ENCODE measurements at places on chromosomes 1 and 21. TPM values are rescaled to one million over a fixed set of nuclear protein-coding genes. Genes with fewer than 3 reads are reported as not detected.

DNA sequence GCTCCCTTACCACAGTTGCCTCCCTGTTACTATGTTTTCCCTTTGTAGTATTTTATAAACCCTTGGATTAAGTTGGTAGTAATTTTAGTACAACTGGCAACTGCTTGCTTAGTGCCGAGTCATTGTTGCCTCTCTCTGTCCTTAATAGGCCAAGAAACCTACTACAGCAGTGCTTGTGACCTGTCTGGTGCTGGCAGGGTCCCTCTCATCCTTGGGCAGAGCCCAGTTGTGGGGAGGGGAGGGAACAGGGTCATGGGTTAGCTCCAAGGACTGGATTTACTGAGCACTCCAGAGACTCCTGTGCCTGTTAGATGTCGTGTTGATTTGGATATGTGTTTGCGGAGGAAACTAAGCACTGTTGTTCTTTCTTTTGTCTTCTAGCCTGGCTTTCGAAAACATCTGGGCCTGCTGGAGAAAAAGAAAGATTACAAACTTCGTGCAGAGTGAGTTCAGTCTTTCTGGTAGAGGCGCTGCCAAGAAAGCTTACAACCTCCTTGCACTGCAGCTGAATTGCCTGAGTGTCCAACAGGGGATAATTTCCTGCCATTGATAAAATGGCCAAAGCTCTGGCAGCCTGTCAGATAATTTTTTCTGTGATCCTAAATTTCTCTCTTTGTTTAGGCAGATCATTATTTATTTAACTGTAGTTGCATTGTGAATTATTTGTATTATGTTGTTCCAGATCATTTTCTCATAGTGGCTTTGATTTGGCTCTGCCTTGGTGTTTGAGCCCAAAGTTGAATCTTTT, 3.6 kb downstream of the UTP11 start:
- DNase-seq, result no peak

Gene LYPLA2
- 46.5 TPM for total RNA-seq

GRCh38 chr1:77762072-77762476, 2.4 kb upstream of the USP33 start:
- DNase-seq, result no peak

DNA sequence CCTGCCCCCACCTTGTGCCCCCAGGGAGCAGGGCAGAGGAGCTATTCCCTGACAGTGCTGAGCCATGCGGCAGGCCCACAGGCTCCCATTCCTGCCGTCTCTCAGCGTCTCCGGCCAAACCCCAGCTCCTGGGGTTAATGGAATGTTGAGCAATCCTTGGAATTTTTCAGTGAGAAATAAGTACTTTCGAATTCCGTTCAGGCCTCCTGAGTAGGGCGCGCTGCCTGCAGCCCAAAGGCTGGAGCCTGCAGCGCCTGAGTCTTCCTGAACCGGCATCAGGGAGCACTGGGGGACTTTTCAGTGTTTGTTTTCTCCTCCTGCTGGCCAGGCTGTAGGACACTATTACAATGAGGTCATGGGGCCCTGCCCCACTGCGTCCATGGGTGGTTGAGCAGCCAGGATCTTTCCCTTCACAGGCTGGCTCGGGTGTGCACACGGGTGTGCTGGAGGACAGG, 33.3 kb upstream of the CSF1 start:
- peak; percentile 76 for DNase-seq

Gene COL8A2
- total RNA-seq, result 2.0 TPM

- peak; percentile 56 for DNase-seq
Measured at GRCh38 chr1:91582431-91582921, 81.8 kb downstream of the CDC7 start.

DNA sequence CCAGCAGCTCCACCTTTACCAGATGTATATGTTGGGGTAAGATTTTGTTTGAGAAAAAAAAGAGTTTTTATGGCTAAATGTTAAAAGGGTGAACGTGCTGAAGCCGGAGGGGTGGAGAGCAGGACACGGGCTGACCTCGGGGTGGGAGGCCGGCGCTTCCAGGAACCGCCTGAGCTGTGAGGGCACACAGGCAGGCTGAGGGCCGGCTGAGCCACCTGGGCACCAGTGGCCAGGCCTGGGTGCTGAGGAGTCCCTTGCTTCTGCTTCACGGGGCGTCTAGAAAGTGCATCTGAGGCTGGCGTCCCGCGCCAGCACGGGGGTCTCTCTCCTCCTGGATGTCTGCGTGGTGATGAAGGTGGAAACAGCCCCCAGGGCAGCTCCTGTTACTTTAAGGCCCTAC, 33.6 kb upstream of the ADARB1 start:
- DNase-seq, result no peak

DNA sequence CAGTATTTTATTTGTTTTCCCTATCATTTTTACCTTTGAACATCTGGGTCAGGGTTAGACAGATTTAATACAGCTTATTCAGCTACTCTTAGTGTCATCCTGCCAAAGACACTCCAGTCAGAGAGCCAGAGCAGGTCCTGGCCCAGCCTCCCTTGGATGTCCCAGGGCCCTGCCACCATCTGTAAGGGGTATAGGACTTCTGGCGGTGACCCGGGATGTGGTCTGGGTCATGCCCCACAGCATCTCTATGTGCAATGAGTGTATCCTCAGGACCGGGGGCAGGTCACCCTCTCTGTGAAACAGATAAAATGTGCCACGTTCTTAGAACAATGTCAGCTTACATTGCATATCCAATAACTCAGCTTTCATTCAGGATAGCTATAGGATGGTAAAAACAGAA, 37.8 kb upstream of the PRSS38 start:
- no peak for DNase-seq

- no peak for DNase-seq
Measured at GRCh38 chr1:175195798-175196197, 3.2 kb upstream of the KIAA0040 start.

Gene TMEM51
- total RNA-seq, result 7.9 TPM

- DNase-seq, result no peak
Measured at GRCh38 chr1:56585985-56586384, 6.6 kb upstream of the PLPP3 start.

Gene MTARC2
- 56.7 TPM for total RNA-seq

Gene DTL
- 25.3 TPM for total RNA-seq

- DNase-seq, result no peak
Measured at GRCh38 chr1:236917448-236917847, 86.8 kb downstream of the MT1HL1 start.

Gene PLA2G2F
- total RNA-seq, result not detected

DNA sequence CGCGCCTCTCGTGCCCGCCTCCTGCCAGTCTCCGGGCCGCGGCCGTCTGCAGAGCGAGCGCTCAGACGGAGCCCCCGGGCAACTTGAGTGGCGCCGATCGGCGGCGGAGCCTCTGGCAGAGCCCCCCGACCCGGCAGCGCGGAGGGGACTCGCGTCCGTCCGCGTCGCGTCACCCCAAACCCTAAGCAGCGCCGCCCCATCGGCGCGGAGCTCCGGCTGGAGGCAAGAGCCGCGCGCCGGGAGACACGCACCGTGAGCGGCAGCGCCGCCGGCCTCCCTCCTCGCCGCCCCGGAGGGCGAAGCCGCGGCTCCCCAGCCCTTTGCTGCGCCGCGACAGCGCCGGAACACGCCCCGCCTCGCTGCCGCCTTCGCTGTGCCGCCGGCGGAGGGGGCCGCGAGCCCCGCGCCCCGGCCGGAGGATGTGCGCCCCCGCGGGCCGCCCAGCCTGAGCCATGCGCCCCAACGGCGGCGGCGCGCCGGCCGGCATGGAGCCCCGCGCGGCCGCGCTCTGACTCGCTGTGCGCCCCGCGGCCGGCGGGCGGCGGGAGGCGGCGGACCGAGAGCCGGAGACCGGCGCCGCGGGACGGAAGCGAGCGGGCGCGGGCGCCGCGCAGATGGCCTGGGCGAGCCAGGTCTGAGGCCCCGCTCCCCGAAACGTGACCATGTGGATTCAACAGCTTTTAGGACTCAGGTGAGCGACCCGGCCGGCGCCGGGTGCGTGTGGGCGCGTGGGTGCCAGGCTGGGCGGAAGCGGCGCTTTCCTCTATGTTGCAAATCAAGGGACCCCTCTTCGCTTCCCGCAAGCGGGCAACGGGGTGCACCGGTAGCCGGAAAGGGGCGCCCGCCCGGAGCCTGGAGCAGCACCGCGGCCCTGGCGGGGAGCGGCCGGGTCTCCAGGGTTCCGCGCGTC, 610 bp downstream of the AJAP1 start:
- no peak for DNase-seq

Gene GCSAML
- total RNA-seq, result 2.8 TPM

- DNase-seq, result no peak
Measured at GRCh38 chr21:34980423-34981115, 68.5 kb downstream of the RUNX1 start.

- DNase-seq, result no peak
Measured at GRCh38 chr1:176225479-176225875, 18.4 kb upstream of the COP1 start.

DNA sequence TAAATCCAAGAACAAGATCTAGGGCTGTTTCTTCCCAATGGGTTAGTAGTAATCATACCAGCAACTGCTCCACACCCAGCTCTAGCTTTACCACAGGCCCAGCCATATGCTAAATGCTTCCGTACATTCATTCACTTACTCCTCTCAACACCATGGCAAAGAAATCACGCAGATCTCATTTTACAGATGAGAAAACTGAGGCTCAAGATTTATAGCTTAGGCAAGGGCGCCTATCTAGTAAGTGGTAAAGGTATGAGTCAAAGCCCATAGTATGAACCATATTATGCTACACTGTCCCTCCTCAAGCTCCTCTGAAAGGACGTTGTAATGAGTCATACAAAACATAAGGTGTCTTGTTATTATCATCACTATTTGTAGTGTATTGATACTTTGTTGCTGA, 82.2 kb downstream of the NIBAN1 start:
- no peak for DNase-seq

DNA sequence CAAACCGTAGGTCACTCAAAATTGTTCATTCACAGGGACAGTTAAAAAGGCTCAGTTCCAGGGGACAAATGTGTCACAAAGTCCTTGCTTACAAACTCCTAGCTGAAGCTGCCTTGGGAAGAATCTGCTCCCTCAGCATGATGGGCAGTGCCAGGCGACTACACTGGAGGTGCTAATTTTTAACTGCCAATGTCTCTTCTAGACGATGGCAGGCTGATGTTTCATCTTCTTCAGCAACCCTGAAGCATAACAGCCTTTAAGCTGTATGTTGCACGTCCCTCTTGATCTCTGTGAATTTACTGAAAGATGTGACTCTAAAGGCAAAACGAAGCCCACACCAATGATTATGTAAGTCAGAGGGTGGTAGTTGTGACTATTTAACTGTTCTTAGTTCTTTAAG, 11.3 kb downstream of the COA7 start:
- no peak for DNase-seq

Gene KCNK2
- 0.71 TPM for total RNA-seq

All from testis (tissue), 5 donors.